ENCODE measurements at places on chromosomes 1 and 21.

GRCh38 chr1:12001249-12001917 is 17.9 kb upstream of the MIIP start:
- no peak for DNase-seq

- DNase-seq: no peak
These were observed 5.6 kb upstream of the THEM5 start for GRCh38 chr1:151858886-151859665.

DNA sequence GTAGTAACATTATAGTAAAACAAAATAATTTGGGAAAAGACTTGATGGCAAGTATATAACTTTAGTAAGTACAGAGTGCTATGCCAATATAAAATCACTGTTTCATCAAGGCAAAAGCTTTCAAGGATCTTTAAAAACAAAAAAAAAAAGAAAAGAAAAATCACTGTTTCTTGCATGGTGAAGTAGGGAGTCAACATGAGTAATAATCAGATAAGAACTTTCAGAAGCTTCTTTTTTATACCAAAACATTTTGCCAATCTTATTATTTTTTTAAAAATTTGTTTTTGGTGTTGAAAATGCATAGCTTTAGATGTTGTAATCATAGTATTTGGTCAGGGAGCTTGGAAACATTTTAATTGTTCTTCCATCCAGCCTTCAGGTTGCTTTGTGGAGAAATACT is 37.2 kb downstream of the CAMSAP2 start:
- DNase-seq: no peak

GRCh38 chr1:53075761-53076163 is 13.7 kb downstream of the PODN start:
- no peak for DNase-seq

DNA sequence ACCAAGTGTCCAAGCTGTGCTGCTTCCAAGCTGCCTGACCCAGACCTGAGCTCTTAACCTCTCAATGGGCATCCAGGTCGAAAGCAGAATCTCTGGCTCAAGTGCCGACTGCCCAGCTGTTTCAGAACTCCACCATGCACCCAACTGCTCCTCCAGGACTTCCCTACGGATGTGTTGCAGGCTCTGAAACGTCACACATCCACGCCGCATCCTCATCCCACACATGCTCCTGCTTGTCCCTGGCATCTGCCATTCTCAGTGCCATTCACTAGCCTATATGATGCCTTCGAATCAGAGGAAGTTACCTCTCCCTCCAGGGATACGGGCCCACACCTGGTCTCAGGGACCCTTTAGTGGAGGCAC is 11.2 kb downstream of the PDZK1IP1 start:
- no peak for DNase-seq

- no peak for DNase-seq
These were observed 1.5 kb downstream of the ENAH start for GRCh38 chr1:225651376-225651871.

GRCh38 chr1:30779294-30780071 is 21.9 kb upstream of the LAPTM5 start:
- DNase-seq: peak; percentile 80

DNA sequence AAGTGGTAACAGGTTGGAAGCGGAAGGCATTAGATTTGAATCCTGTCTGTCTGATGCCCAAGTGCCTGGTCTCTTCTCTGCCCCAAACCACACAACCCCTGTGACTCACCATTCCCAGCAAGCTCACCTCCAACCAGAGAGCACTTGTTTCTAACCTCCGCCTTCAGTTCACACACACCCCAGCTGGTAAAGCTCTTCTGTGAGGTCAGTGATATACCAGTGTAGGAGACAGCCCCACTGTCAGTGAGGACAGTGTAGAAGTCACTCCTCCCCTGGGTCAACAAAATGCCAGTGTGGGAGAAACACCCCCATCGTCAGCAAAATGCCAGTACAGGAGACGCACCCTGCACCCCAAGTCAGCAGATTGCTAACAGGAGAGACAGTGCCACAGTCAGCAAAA is 2.6 kb downstream of the RIMS3 start:
- DNase-seq: no peak

GRCh38 chr1:192061556-192061955 is 96.7 kb upstream of the RGS18 start:
- no peak for DNase-seq

GRCh38 chr1:162861101-162861500 is at the start of gene CCDC190:
Gene CCDC190, minus strand, starts transcription at chr1:162861175. Its CDS starts 1,529 bp downstream, at chr1:162859646.
- no peak for DNase-seq

- DNase-seq: no peak
These were observed 115.8 kb upstream of the ZRANB2 start for GRCh38 chr1:71196685-71197084.

- DNase-seq: no peak
These were observed 19.4 kb downstream of the PGM1 start for GRCh38 chr1:63612564-63612963.

GRCh38 chr1:172442843-172443565 is 865 bp downstream of the PIGC start:
- DNase-seq: no peak

DNA sequence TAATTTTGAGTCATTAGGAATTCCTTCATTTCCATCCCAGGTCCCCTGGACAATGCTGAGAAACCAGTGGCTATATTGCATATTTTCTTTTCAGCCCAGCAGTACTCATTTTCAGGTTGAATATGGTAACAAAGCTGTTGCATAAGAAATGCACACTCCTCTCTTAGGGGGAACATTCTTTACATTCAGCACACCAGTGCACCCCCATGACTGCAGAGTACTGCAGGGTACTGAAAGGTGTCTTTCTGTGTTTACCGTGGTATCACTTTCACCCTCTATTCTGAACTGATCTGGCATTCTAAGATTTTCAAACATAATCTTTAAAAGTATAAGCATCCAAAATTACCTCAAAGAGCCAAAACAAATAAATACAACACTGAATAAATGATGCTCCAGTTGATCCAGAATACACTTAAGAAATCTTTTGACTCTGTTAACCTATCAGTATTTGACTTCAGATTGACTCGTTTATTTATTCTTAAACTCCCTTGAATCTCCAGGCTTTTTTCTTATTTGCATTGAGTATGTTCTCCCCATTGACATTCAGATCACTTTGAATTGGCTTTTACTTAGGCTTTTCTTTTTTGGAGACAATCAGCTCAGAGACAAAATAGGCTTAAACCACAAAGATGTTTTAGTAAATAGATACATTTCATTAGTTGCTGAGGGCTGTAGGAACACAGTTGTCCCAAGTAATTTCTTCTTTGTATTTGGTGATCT is 213.6 kb downstream of the NFIA start:
- DNase-seq: no peak

DNA sequence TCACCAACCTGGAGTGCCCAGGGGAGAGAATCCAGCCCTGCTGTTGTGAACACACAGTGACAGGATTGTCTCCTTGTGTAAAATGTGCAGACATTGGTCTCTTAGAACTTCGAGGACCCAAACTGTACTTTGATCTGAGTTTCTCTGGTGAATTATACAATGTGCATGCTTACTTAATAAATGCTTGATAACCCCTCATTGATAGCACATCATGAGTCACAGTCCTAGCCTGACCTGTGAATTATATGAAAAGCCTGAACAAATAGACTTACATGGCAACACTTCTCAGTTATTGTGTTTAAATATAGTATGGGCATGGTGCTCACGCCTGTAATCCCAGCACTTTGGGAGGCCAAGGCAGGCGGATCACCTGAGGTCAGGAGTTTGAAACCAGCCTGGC is 22.6 kb downstream of the IFNGR2 start:
- no peak for DNase-seq

DNA sequence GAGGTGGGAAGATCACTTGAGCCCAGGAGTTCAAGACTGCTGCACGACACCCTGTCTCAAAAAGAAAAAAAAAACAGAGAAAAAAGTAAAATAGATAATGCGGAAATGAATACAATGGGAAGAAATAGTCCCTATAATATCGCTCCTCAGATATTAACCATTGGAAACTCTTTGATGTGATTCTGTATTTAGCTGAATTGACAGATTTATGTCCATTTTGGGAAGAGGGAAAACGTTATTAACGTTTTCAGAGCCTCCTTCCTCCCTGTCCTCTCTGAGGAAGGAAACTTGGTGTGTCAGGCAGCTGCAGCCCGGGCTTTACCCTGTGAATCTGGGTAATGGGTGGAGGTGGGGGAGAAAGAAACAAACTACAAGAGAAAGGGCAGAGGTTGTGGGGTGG is 61.6 kb upstream of the ECE1 start:
- no peak for DNase-seq

DNA sequence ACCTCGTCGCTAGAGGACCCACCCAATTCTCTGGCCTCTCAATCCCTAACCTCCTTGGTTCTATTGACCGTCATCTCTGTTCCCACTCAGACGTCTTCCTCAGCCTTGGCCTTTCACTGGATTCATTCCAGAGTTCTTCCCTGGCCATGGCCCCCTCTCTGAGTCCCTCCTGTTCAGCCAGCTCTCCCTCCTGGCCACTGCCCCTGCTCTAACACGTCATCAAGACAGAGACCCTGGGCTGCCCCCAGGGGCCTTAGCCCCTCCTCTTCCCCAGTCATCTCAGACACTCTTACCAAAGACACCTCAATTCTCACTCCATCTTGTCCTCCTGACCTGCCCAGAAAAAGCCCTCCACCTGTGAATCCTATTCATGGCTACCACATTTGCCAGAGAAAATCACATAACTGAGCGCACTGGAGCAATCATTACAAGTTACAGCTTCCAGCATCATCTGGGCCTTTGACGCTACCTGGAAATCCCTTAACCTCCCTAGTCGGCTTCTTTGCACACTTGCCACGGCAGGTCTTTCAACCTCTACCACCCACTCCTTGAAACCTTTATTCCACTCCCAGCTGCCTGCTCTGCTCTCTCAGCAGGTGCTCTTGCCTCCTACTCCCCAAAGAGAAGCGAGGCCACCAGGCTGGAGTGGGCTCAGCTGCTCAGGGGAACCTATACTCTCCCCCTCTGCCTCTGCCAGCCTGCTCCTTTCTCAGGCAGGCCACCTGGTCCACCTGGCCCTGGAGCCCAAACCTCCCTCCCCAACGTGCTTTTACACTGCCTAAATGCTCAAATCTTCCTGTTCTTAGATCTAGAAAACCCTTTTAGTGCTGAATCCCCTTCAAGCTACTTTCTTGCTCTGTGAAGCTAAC is 14.0 kb downstream of the DCST2 start:
- DNase-seq: no peak

GRCh38 chr1:52925571-52926005 is 1.5 kb upstream of the SCP2 start:
- no peak for DNase-seq

DNA sequence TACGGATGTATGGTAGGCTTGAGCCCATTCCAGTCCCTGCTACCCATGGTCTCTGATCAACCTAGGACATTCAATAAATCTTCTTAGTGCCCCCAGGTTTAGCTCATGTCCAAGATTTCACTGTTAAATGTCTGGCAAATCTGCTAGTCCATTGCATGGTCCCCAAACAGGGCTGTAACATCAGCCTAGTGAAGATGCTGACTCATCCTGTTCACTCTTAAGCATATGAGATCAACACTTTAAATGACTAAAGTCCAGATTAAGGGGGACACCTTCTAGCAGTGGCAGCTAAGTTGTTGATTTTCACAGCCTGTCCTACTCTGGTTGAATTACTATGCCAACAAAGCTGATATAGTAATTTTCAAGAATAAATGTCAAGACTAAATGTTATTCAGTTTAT is 46.5 kb upstream of the NUF2 start:
- DNase-seq: no peak

- DNase-seq: no peak
These were observed 174.4 kb upstream of the GALNT2 start for GRCh38 chr1:229892515-229893117.

DNA sequence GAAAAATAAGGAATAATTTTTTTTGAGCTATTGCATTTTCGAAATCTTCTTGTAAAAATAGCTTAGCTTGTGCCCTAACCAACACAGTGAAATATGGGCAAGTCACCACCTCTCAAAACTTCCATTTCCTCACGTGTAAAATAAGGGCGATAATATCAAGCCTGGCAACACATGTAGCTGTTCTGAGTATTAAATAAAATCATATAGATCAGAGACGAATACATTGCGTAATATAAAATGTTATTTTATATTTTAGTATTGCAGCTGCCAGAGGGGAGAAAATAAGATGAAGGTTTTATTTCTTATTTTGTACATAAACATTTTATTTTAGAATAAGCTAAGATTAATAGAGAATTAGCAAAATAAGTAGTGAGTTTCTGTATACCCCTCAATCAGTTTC is 85.9 kb downstream of the C21orf91 start:
- no peak for DNase-seq

DNA sequence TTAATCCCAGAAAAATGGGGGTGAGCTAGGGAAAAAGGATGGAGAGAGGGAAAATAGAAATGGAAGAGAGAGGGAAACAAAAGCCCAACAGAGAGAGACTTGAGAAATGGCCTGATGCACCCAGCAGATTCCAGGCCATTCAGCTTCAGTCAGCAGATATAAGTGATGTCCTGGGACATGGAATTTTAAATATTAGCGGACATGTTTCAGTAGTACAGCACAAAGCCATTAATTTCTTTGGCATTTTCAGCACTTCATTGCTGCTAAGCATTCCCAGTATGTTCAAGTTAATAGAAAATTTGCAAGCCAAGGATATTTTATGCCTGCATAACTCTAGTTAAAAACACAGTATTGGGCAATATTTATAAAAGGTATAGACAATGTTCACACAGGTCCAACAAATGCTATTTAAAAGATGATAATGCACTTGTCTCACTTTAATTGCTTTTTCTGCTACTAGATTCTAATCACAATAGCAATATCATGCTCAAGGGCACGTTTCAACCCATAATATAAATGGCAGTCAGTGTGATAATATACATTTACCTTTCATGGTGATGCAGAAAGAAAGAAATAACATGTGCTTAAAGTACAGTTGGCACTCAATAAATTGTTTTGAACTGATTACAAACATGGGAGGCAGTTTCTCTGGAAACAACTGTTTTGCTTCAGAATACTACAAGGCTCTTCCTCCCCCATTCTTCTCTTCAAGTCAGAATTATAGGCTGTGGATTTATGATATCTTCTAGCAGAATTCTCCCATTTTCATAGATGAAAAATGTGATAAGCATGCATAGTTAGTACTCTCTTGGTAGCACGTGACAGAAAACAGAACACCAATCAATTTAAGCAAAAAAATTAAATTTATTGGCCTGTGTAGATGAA is 108.1 kb upstream of the MAGI3 start:
- DNase-seq: no peak

DNA sequence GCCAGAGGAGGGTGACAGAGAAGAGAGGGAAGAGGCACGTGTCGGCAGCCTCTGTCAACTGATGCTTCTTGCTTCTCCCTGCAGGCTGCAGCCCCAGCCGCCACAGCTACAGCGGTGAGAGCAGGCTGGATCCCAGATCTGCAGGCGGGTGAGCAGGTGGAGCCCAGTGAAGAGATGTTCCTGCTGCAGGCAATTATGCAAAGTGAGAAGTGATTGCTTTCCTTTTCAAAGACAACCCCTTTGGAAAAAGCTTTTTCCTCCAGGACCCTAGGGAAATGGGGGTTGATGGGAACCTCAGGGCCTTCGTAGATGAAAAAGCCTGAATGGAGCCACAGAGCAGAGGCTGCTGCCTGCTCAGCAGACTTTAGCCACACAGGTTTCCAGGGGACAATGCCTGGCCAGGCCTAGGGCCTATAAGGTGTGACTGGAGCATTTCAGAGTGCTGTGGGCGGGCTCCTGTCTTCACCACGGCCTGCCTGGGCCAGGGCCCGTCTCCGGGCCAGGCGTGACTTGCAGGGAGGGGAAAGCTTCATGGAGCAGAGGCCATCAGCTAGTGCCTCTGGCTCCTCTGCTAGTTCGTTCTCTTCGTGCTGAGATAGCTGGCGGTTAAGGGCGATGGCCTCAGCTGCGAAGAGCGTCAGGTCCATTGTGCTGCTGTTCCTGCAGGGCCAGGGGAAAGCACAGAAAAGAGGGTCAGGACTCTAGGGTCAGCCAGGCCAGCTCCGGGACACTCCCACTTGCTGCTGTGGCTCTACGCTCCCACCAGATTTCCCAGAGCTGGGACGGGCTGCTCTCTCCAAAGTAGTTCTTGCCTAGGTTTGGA is 6.9 kb upstream of the KNCN start:
- DNase-seq: no peak

Measured in activated CD8-positive, alpha-beta memory T cell treated with anti-CD3 and anti-CD28 coated beads for 4 hours (primary cell).